ENCODE measurements at places on chromosomes 7 and 10.

DNA sequence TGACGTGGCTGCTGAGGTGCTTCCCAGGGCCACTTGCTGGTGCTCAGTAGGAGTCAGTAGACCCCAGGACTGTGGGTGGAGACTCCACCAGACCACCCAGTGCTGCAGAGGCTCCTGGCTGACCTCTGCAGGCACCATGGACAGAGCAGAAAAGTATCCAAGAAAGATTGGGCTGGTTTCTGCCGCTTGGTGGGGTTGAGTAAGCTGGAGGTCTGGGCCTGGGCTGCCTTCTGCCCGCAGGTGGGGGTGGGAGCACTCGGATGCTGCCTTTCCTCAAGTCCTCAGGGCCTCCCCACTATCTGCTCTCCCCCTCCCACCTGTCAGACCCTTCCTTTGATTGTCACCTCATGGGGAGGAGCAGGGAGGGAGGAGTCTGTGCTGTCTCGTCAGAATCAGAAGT lies 91.6 kb downstream of the WDR37 start:
- DNase-seq = no peak

GRCh38 chr10:78913219-78914059 lies 155.3 kb upstream of the ZMIZ1 start:
- no peak for DNase-seq

DNA sequence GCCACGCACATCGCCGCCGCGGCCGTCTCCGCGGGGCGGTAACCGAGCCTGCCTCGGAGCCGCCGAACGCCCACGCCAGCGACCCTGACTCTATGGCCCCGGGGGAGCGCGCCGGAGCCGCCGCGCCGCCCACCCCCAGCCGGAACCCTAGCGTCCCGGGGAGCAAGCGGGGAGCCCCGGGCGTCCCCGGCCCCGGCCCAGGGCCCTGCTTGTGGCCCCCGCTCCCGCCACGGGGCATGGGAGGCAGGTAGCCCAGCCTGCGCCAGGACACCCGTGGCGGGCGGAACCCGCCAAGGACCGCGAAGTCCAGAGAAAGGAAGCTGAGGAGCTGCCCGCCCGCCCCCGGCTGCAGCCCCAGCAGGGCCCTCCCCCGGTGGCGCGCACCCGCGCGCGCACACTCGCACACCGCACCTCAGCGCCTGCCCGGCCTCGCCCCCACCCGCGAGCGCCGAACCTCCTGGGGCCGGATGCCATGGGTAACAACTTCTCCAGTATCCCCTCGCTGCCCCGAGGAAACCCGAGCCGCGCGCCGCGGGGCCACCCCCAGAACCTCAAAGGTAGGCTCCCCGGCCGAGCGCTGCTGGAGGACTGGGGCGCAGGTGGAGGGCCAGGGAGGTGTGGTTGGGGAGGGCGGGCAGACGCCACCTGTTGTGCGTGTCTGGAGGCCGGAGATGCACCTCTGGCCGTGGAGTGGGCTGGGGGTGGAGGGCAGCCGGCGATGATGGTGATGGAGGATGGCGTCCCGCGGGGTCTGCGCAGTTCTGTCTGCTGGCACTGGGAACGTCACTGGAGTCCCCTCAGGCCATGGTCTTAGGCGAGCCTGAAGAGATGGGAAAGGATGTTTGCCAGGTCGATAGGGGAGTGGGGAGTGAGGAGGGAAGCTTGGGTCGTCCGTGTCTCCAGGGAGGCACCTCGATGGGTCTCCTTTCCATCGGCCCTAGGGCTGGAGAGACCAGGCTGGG lies 692 bp downstream of the NEURL1 start:
- DNase-seq = no peak

GRCh38 chr7:65953001-65953720 lies 28.9 kb downstream of the GUSB start:
- no peak for DNase-seq

- no peak for DNase-seq
Measured at GRCh38 chr7:106059556-106059955, 52.6 kb downstream of the SYPL1 start.

GRCh38 chr7:2724453-2725177 lies 36.6 kb downstream of the AMZ1 start:
- no peak for DNase-seq

- DNase-seq = no peak
Measured at GRCh38 chr7:12653518-12653917, 33.9 kb upstream of the ARL4A start.

GRCh38 chr7:47074702-47075153 lies 507.2 kb downstream of the TNS3 start:
- no peak for DNase-seq

GRCh38 chr7:147197006-147197405 lies 1080.4 kb downstream of the CNTNAP2 start:
- DNase-seq = no peak

DNA sequence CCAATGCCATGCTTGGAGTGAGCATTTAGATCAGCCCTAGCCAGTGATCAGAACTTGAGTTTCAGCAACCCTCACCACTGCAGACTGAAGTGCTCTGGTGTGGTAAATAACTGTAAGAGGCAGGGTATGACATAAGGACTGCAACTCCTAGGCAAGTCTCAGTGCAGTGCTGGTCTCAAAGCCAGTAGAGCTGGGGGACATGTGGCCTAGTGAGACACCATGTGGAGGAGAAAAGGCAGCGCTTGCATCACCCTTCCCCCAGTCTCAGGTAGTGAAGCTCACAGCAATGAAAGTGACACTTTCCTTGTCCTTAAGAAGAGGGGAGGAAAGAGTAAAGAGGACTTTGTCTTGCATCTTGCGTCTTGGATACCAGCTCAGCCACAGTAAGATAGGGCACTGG lies 386.8 kb upstream of the POT1 start:
- DNase-seq = no peak

DNA sequence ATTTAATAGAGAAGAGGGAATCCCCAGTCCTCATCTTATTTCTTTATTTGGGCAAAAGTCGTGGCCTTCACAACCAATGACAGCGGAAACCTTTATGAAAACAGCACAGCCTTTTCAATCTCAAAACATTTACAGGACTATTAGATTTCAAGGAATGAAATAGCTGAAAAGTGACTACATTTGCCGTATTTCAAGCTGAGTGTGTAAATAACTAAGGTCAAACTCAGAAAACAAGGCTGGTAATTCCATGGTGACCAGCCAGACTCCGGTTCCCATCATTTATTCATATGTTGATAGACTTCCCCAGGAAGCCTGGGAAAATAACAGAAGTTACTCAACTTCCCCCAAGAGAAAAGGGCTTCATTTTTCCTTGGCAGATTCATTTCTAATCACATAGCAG lies 457.3 kb upstream of the NFE2L3 start:
- DNase-seq = no peak

DNA sequence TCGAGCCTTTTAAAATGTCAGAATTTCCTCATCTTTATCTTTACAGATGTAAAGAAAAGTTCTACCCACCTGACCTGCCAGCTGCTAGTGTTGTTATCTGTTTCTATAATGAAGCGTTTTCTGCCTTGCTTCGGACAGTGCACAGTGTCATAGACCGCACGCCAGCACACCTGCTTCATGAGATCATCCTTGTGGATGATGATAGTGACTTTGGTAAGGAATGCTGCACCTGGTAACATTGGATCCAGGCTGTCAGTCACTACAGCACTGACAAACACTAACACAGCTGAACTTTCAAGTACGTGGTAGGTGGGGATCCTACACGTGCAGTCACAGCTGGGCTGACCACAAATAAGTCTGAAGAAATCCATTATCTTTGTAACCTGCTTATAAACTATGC lies 77.6 kb downstream of the GALNT11 start:
- DNase-seq = no peak

DNA sequence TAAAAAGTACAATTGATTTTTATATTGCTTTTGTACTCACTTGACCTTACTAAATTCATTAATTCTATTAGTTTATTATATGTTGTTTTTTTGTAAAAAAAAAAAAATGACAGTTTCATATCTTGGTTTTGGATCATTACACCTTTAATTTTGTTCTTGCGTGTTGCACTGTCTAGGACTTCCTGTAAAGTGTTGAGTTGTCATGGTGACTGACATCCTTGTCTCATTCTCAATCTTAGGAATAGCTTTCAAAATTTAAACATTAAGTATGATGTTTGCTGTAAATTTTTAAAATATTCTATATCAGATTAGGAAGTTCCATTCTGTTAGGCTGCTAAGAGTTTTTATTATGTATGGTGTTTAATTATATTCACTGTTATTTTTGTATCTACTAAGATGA lies 139.1 kb downstream of the ARHGAP12 start:
- no peak for DNase-seq

DNA sequence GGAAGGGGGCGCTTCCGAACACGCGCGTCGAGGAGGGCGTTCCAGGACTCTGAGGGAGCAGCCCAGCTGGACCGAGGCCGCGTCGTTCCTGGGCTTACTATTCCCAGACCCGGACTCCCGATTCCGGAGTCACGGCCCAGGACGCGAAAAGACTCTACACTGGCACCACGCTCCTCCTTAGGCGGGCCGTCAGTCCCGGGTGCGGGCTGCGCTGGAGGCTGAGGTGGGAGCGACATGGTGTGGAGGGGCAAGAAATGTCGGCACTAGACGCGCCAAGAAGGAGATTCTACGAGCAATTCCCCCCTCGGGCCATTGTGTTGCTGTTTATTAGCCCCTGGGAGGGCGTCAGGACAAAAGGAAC lies 584 bp upstream of the RUNDC3B start:
- DNase-seq = no peak

GRCh38 chr7:42495256-42495655 lies 258.2 kb upstream of the GLI3 start:
- DNase-seq = no peak

DNA sequence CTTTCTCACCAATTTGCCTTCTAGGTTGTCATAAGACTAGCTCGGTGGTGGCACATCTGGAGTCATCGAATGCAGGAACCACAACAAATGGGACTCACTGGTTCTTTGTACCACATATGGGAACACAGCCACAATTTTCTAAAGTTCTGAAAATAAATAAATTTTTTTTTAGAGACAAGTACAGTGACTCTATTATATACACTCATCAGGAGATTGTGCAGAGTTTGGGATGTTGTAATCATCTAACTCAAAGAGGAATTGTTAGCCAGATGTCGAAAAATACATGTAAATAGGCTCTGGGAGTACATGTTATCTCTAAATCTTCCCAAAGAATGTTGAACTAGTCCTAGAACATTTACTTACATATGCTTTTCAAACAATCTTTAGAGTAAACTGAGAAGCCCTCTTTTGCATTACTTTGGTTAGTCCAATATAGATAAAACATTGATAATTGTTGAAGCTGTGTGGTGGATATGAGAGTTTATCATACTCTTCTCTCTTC lies 19.6 kb upstream of the SEPTIN7 start:
- DNase-seq = no peak

GRCh38 chr7:101882595-101883564 lies 65.5 kb downstream of the CUX1 start:
- DNase-seq = no peak

- DNase-seq = no peak
Measured at GRCh38 chr7:103338864-103339263, 5.7 kb downstream of the DNAJC2 start.

DNA sequence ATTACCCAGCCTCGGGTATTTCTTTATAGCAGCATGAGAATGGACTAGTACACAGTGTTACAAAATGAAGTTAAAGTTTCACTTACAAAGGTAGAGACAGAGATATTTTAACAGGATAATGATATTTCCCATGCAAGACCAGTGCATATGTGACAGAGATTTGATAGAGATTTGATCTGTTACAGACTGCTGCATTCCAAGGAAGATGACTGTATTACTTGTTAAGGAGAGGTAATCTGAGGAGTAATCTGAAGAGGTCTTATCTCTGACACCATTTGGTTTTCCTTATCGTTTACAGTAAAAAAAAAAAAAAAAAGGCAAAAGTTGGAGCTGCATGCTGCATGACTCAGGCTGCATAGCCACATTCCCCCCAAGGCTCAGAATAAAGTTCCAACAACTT lies 289.6 kb downstream of the POM121L12 start:
- DNase-seq = no peak

GRCh38 chr7:15236952-15237351 lies 324.9 kb downstream of the AGMO start:
- DNase-seq = no peak

DNA sequence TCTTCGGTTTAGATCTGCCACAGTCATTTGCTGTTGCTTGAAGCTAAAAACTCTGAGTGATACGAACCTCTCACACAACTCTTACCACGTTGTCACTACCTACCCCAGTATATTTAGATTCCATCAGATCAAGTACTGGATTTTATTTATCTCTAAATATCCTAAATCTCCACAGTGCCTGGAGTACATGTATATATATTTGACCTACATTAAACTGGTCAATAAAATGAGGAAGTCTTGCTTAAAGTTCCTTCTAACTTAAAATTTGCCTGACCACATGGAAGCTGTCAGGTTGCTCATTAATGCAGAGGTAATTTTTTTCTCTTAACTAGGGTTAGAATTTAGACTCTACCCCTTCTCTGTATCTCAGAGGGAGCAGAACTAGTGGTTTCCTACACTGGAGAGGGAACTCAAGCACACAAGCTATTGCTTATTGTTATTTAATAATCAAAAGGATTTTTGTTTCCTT lies 3.1 kb upstream of the MACC1 start:
- DNase-seq = no peak

DNA sequence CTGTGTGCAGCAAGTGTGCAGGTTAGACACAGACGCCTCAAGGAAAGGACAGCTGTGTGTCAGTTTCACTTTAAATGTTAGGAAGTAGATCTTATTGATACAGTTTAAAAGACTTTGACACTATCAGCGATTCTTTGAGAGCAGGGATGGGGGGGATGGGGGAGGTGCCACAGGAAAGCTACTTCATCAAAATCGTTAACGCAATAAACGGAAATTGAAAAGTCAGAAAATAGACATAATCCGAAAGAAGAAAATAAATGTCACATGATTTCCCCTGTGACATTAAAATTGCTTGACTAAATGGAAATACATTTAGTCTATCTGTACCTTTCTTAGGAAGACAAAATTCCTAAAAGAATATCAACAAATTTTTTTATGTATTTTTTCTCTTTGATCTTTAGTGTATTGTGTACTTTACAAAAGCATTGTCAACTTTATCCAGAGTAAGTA lies 476 bp upstream of the ZNF33B start:
- DNase-seq = no peak

DNA sequence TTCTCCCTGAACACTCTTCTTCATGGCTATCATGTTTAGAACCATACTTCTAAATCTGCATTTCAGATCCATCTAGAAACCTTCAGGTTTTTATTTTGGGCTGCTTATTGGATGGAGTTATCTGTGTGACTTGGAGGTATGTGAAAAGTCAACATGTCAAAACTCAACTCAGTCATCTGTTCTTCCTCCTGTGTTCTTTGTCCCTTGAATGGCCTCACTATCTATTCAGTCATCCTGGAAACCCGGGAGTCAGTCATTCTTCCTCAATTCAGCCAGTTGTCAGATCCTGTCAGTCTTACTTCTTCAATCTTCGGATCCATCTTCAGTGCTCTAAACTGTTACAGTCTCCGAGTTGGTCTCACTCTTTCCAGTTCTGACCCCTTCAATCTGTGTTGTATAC lies 52.2 kb downstream of the VKORC1L1 start:
- no peak for DNase-seq

GRCh38 chr10:19629567-19629966 lies 186.7 kb upstream of the PLXDC2 start:
- no peak for DNase-seq

DNA sequence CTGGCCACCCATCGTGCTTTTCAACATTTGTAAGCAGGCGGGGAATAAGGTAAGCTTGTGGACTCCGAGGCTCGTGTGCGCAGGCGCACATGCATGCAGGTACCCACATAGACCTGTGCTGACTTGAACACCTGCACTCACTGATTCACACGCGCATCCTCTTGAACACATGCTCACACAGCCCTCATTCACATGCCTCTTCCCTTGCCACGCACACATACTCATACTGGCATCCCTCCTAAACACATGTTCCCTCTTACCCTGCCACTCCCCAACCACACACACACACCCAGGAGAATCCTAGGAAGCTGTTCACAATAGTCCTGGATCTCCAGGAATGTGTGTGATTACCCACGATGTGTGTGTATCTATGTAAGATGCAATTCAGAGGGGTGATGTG lies 44.1 kb upstream of the LBX1 start:
- DNase-seq = no peak
